Gastrocnemius medialis (tissue), 4 donors: ENCODE measurements at places on chromosomes 13 and 19.
A peak's percentile ranks its signal among the peaks of the same experiment; 100 is the strongest.

- no peak for DNase-seq
Measured at GRCh38 chr19:55350620-55351315, 3.8 kb downstream of the COX6B2 start.

DNA sequence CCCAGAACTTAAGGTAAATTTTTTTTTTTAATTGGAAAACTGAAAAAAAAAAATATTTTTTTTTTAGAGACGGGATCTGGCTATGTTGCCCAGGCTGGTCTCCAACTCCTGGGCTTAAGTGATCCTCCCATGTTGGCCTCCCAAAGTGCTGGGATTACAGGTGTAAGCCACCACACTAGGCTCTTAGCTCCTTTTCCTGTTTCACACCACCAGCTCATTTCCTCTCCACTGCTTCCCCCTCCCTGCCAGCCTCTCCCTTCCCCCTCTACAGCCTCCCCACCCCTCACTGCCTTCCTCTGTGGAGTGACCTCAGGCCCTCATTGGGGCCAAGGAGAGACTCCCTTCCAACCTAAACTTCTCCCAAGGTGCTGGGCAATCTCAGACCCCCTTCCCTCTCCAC lies 4.2 kb upstream of the GIPR start:
- DNase-seq = no peak

DNA sequence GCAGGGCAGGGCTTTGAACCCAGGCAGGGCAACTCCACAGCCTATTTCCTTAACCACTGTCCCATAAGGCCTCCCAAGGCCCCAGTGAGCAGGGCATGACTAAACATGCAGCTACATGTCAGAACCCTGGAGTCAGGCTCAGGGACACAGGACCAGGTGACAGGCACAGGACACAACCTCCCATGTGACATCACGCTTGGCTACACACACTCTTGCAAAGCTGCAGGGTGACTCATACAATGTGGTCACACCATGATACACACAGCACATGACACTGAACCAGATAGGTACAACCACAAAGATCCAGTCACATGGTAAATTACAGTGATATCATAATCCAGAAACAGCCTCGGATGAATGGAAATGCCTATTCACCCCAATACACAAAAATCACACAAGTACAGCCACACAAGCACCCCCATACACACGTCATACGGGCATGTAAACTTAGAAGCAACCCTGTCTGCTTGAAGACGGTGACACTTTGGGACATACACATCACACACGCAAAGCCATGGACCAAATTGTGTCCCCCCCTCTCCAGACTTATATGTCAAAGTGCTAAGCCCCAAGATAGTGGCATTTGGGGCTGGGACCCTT lies 14.5 kb downstream of the KLK4 start:
- DNase-seq = no peak

- DNase-seq = no peak
Measured at GRCh38 chr13:110197026-110197425, 109.9 kb downstream of the COL4A1 start.

DNA sequence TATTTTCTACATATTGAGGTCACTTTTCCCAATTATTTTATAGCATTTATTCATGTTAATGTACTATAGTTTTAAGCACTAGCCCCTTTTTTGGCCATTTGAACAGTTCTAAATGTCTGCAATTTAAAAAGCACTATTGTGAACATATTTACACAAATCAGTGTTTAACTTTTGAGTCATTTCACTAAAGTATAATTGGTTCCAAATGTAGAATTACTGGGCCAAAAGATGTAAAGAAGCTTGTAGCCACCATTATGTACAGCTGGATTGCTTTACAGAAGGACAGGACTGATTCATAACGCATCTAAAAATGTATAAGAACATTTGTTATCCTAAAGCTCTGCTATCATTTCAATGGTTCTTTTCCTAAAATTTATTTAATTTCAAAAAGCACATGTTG lies 16.6 kb upstream of the ATP12A start:
- DNase-seq = no peak

GRCh38 chr19:7851623-7852500 lies 21.8 kb downstream of the EVI5L start:
- DNase-seq = no peak

DNA sequence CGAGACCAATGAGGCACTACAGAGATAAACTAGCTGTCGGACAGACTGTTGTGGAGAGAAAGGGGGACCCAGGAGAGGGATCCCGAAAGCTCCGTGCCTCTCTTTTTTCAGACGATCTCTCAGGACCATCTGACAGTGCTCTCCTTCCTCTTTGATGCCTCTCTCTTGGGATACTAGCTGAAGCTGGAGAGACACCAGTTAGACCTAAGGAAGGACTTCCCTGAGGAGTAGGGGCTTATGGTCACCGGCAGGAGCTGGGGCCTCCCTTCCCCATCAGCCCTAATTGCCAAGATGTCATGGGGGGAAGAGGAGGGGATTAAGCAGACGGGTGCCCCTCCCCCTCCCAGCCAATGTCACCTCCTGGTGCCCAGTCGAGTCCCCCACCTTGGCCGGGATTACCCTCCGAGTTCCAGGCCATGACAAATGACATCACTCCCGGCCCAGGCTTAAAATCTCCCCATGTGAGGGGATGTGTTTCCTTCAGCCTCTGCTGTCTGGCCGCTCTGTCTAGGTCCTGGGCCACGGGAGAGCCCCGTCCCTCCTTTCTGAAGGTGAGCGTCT lies at the start of gene CRX:
CRX (plus strand) TSS at position 478 of the 561 bp plus-strand sequence. CDS start 12,507 bp downstream, outside the sequence.
- DNase-seq = no peak

- no peak for DNase-seq
Measured at GRCh38 chr13:40238761-40239160, 427.7 kb downstream of the FOXO1 start.

- no peak for DNase-seq
Measured at GRCh38 chr13:82294226-82294625, 1588.0 kb downstream of the SLITRK1 start.

GRCh38 chr19:13621413-13621812 lies 115.1 kb upstream of the CACNA1A start:
- DNase-seq = no peak

DNA sequence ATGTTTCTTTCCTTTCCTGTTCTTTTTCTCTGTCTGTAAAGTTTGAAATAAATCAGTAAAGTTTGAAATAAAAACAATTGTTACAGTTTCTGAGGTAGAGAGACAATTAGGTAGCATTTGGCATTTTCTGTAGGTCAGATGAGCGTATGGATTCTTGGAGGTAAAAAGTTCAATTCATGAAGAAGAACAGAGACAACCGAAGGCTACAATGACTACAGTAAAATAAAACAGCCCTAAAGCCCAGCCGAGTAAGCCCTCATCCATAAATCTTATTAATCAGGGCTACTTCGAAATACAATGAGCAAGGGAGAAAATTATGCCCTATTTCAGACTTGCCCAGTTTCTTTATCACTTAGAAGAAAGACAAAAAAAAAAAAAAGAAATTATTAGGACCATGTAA lies 941.9 kb upstream of the SLC10A2 start:
- no peak for DNase-seq

DNA sequence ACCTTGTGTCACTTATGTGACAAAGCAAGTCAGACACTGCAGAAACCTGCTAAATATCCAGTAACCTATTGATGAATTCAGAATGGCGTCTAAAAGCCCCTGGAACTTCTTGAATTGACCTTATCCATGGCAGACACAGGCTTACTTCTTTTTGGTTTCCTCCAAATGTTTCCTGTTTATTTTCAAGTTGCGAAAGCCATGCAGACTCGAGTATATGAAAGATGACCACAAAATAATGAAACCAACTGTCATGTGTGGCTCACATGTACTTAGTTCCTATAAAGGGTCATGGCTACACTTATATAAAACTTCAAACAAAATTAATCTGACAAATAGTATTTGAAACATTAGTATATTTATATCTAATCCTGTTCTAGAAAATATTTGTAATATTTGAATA lies 113.1 kb upstream of the FNDC3A start:
- no peak for DNase-seq

DNA sequence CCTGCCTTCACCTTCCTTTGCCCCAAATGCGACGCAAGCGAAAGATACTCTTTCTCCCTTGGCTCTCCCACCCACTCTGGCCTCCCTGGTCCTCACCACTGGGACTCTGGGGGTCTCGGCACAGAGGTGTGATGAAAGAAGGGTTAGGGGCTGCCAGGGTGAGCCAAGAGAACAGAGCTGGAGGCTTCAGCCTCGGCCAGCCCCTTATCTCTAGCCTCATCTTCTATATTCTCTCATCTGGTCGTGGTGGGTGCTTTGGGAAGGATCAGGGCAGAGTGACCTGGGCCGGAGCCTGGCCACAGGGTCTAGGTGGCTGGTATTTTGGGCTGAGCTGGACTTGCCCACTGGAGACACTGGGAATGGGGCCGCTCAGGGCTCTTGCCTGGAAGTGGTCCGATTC lies 71.1 kb upstream of the KCTD15 start:
- DNase-seq = no peak

GRCh38 chr13:86933676-86934075 lies 737.5 kb upstream of the SLITRK5 start:
- DNase-seq = no peak

GRCh38 chr19:38401148-38401547 lies 1.7 kb upstream of the FAM98C start:
- DNase-seq = no peak

GRCh38 chr19:7191946-7192691 lies 102.1 kb downstream of the INSR start:
- DNase-seq = no peak

DNA sequence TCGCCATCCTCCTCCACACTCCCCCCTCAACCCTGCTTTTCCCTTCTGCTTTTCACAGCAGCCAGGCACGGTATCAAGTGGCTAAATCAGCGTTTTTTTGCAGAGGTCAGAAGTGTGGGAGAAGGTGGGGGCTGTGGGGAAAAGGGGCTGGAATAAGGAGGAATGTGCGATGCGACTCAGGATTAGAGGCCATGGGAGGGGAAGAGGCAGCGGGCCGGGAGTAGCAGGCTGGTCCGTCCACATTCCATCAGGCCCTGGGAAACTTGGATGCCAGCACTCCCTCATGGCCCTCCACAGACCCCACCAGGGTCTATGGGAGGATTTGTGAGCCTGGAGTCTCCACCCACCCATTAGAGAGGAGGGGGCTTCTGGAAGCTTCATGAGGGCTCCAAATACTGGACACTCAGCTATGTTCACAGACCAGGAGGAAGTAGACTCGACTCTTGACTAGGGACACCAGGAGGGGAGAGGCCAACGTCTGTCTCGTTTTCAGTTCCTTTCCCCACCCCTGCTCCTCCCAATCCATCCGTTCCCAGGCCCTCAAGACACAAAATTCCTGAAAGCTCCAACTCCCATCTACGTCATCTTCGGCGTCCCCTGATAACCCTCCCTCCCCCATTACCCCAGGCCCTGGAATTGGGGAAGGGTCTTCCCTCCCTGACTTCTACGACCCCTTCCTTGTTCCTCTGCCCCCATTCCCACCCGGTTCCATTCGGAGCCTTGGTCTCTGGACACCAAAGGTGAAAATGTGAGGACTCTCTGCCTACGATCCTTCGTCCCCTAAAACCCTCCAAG lies 3.3 kb upstream of the KCNC3 start:
- DNase-seq = no peak

DNA sequence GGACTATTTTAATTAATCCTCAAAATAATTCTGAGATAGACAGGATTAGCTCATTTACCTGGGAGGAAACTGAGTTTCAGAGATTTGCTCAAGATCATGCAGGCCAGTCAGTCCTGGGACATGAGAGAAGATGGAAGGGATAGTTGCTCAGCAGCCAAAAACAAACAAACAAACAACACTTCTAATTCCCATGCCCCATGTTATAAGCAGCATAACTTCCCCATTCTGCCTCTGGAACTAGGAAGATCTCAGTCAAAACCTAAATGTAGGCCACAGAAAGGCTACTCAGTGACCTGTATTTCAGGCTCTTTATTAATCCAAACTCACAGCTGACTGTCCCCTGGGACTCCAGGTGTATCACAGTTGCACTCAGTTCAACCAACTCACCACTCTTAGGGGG lies 489.2 kb upstream of the NBEA start:
- no peak for DNase-seq

DNA sequence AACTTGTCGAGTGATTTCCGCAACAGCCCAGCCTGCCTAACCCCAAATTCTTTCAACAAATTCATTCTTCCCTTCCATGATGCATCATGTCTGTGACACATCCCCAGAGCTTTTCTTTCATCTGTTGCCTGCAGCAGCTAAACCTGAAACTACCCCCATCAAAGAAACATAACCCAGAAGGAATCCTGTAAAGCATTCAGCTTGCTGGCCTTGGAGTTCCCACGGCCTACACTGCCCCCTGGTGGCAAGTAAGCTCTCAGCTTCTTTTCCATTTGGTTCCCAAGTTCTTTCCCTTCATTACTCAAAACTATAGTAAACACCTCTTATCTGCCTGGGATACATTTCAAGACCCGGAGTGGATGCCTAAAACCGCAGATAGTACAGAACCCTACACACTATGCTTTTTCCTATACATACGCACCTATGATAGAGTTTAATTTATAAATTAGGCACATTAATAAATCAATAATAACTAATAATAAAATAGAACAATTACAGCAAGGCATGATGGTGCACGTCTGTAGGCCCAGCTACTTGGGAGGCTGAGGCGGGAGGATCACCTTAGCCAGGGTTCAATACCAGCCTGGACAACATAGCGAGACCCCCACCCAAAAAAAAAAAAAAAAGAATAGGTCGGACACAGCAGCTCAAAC lies 7.4 kb downstream of the ETHE1 start:
- DNase-seq = peak; percentile 36

- peak; percentile 79 for DNase-seq
Measured at GRCh38 chr19:8001995-8002849, 3.2 kb downstream of the ELAVL1 start.

- DNase-seq = peak; percentile 17
Measured at GRCh38 chr19:15464394-15465385, at the start of gene RASAL3. RASAL3 (minus strand) TSS chr19:15464544; CDS start chr19:15464358, 186 bp downstream.

- no peak for DNase-seq
Measured at GRCh38 chr13:73416093-73416492, 357.3 kb downstream of the KLF5 start.

- DNase-seq = no peak
Measured at GRCh38 chr13:93307136-93307535, 80.5 kb downstream of the GPC6 start.

- no peak for DNase-seq
Measured at GRCh38 chr19:33997690-33998089, 174.6 kb upstream of the LSM14A start.

DNA sequence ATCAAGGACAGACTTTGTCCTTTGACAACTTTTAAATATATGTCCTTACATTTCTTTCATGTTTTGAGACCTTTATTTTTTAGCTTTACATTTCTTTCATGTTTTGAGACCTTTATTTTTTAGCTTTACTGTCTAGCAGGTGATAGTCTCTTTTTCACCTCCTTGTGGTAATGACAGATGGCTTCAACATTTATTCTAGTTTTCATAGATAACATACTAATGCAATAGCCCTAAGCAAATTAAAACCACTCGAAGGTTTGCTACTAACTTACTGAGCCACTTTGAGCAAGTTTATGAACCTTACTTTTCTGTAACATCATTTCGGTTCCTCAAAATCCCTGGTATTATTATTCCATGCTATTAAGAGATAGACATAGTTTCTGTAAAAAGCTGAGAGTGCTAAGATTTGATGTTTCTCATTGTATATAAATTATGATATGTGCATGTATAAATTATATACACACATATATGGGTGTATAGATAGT lies 4.5 kb downstream of the DACH1 start:
- DNase-seq = no peak
